ENCODE measurements at places on chromosomes 1 and 21.

- DNase-seq: no peak
These were observed 33.3 kb upstream of the CD1D start for GRCh38 chr1:158147401-158147800.

DNA sequence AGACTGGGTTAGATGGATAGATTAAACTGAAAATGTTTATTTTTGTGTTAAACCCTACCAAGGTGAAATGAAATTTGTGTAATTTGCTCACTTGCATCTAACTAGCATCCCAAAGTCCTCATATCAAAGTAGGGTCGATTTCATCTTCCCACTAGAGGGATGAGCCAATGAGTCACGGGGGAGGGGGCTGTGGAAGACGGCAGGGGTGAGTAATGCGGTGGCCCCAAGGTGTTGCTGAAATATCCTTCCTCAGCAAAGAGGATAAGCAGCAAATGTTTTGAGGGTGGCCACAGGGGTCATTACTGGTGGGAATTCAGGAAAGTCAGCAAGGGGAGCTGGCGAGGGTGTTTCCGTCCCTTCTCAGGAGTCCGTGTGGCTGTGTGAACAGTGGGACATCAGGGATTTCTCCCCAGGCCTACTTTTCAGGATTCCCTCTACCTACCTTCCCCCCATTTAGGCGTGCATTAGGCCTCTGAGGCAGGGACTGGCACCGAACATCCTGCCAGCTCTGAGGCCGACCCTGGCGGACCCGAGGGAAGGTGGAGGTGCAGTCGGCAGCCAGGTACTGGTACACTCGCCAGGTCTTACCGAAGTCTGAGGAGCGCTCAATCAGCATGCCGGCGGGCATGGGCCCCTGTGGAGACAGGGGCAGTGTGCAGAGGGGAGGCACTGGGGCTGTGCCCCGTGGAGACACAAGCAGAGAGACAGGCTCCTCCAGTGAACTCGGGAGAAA, 18.1 kb downstream of the LAMB3 start:
- DNase-seq: no peak

- DNase-seq: no peak
These were observed 33.5 kb upstream of the DPT start for GRCh38 chr1:168762473-168762872.

GRCh38 chr1:246001837-246002230, 505.2 kb downstream of the SMYD3 start:
- DNase-seq: no peak

GRCh38 chr21:27464648-27465047, 497.8 kb upstream of the ADAMTS5 start:
- no peak for DNase-seq

DNA sequence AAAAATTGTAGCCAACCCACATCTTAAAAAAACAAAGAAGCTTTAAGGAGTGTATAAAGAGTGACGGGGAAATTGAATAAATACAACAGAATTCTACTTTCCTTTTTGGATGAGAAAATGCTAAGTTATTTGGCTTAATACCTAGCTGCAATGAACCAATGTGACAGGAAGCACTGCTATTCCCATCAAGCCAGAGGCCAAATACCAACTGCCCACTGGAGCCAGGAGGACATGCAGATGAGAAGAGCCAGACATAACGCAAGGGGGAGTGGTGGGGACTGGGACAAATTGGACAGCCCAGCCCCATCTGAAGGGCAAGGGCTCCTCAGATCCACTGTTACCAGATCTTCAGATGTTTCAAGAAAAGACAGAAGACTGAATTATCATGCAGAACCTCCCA, 25.7 kb downstream of the DNAJC11 start:
- no peak for DNase-seq

- DNase-seq: no peak
These were observed 287.0 kb downstream of the ASTN1 start for GRCh38 chr1:176877557-176877956.

DNA sequence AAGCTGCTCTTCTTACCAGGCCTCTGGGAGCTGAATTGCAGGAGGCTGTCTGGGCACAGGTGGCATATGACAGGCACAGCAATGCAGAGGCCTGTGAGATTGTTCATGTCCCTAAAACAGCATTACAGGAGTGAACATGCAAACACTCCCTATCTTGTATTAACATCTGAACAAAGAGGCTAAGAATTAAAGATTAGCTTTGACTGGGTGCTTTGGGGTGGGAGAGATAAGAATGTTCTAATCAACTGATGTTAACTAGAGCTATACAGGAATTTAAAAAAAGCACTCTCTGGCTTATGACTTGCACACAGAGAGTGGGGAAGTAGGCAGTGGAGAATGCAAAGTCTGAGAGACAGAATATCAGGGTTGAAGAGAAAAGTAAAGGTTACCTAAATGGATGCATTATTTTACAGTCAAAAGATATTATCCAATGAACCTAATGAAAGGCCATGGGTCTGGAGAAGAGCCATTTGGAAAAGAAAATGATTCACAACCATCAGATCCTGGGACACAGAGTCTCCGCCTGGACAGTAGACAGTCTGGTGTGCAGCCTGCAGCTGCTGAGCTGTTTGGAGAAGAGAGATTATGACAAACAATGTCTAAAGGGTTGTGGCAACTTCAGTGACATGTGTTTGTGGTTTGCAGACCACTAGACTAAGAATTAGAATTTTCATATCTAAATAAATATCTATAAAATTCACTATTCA, 20.2 kb downstream of the DPT start:
- DNase-seq: no peak

DNA sequence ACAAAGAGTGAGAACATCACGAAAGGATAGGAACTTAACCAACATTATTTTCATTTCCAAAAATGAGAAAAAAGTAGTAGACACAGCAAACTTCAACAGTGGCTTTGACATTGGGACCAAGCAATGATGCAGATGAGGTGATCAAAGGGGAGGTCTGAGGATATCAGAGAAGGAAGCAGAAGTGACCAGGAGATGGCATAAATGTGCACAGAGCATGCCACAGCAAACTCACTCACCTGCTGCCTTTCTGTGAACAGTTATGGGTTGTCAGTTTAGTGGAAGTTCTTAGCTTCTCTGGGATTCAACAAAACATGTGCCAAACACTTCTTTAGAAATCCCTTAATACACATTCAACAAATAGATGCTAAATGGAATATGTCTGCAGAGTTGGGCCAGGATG, 290.1 kb downstream of the PLPP3 start:
- DNase-seq: no peak

DNA sequence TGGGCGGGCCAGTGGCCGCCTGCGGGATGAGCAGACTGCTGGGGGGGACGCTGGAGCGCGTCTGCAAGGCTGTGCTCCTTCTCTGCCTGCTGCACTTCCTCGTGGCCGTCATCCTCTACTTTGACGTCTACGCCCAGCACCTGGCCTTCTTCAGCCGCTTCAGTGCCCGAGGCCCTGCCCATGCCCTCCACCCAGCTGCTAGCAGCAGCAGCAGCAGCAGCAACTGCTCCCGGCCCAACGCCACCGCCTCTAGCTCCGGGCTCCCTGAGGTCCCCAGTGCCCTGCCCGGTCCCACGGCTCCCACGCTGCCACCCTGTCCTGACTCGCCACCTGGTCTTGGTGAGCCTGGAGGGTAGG, 2.1 kb downstream of the B4GALT2 start:
- no peak for DNase-seq

DNA sequence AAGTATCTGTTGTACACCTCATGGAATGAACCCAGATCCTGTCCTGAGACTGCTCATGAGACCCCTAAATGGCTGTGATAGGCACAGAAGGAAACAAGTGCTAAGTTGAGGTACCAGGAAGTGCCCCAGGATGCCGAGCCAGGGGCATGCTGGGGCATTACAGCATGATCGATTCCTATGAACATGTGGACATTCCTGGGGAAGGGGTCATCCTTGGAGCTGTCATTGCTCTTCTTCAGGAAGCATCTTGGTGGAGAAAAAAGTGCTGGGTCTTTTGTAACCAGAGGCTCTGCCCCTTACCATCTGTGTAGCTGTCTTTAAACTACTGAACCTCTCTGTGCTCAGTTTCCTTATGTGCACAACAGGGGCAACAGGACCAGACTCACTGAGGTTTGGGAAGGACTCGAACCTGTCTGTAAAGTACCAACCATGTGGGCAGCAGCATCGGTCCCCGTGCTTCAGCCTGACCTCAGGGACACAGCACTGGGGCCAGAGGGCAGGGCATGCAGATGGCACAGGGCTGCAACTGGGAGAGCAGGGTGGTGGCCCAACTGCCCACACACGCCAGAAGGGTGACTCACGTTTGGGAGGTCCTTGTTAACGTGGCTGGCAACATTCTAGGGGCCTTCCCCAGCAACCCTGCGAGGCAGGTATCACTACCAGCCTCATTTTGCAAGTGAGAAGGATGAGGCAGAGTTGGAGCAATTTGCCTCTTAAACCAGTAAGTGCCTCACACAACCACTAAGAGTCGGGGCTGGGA, 142.3 kb upstream of the EDN2 start:
- DNase-seq: no peak

DNA sequence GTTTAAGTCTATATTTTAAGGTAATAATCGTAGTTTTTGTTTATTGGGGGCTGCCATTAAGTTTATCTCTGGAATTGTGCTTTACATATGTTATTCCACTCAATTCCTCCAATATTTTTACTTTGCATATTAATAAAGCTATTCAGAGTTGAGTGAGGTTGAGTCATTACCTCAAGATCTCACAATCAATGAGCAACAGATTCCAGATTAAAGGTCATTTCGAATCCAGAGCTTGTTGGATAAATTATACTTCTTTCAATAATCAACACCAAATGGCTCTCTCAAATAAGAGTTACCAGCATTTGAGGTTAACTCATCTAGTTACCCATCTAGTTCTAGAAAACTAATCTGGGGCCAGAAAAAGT, 16.7 kb downstream of the RGS4 start:
- no peak for DNase-seq

DNA sequence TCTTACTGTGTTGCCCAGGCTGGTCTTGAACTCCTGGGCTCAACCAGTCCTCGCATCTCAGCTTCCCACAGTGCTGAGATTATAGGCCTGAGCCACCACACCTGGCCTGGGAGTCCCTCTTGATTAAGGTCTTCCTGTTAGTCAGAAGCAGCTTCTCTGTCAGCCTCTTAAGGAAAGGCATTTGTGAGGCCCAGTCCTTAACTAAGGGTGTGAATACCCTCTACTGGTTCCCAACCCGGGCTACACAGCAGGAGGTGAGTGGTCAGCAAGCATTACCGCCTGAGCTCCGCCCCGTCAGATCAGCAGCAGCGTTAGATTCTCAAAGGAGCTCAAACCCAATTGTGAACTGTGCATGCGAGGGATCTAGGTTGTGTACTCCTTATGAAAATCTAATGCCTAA, 117.2 kb downstream of the DYRK1A start:
- DNase-seq: no peak

DNA sequence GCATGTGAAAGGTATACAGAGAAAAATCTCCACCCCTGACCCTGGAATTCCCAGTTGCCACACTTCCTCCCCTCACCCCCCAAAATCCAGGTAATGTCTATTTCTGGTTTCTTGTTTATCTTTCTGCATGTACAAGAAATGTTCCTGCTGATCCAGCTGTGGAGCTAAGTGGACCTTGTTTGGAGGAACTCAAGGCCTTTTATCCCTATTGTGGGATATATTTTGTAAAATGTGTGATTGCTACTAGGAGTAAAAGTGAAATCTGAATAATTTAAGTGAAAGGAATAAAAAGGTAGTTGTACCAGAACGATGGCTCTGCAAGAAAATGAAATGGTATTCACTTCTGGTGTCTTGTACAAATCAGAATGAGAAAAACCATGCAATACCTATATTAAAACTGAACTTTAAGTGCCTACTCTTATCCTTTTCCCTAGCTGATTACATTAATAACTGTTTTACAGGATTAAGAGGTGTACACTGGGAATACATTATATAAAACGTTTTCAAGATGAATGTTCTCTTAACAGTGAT, 3.0 kb downstream of the SPEN start:
- no peak for DNase-seq

- DNase-seq: no peak
These were observed 63.6 kb downstream of the NGF start for GRCh38 chr1:115274467-115274866.

GRCh38 chr1:227943381-227944089, 4.2 kb downstream of the WNT9A start:
- no peak for DNase-seq

DNA sequence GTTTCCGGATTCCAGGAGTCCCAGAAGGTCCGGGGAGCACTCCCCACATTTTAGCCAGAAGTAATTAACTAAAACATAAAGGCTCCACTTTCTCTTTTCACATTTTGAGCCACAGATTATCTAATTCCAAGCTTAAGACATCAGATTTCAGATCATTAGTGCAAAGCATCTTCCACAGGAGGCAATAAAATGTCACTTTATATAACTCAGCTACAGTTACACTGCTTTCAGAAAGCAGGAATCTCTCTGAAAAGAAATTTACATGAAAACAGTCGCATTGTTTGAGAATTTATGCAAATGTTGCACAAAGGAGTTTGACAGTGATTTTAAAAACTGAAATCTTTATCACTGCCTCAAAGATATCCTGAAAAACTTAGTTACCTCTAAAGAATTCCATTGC, 99.7 kb downstream of the LMO4 start:
- no peak for DNase-seq

DNA sequence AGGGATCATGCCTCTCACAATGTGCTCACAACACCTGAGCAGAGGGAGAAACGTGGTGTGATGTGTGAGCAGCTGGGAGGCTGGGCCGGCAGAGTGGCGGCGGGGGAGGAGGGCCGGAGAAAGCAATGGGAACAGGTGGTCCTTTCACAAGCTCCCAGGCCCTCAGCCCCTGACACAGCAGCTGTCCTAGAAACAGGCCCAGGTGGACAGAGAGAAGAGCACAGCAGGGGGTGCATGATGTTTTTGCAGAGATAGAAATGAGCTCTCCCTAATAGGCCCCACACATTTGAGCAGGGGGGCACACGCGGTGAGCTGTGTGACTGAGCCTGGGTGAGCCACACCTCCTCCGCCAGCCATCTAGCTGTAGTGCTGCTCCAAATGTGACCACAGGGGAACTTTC, 7.6 kb upstream of the RGS16 start:
- DNase-seq: no peak

DNA sequence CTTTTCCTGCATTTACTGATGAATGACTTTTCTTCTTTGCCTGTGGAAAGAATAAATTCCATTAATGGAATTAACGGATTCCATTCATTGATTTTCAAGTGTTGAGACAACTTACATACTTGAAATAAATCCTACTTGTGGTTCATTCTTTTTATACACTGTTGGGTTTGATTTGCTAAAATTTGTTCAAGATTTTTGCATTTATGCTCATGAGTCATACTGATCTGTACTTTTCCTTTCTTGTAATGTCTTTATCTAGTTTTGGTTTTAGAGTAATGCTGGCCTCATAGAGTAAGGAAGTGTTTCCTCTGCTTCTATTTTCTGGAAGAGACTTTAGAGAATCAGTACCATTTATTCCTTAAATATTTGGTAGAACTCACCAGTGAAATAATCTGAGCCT, 14.4 kb downstream of the UROD start:
- no peak for DNase-seq

- peak; percentile 81 for DNase-seq
These were observed 104.0 kb upstream of the RUNX3 start for GRCh38 chr1:25033828-25034705.

All from CD4-positive, alpha-beta T cell treated with Interferon gamma for 1 hour (primary cell).